ENCODE measurements at places on chromosomes 3 and 15.

DNA sequence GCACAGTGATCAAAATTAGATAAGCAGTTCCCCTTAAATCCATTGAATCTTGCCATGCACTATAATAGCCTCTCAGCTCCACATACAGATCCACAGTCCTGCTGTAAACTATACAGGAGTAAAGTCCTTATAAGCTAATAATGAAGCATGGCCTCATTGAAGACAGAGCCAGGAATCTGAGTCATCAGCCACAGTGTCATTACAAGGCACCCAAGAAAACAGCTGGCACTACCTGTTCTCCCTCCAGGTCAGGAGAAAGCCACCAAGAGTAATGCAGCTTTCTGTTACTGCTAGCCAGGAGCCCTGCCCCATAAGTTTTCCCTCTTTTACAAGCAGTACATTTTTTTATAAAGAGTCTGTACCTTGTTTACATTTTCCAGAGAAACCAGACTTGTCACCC is 27.3 kb downstream of the WDR49 start:
- no peak for ATAC-seq

GRCh38 chr3:23921052-23921511 is 4.2 kb downstream of the RPL15 start:
- ATAC-seq: no peak

- no peak for ATAC-seq
These were observed 85.3 kb upstream of the RPL32 start for GRCh38 chr3:12926660-12927059.

GRCh38 chr3:66644549-66644948 is 143.7 kb upstream of the LRIG1 start:
- no peak for ATAC-seq
